ENCODE measurements at places on chromosomes 6 and 20. TPM values are rescaled to one million over a fixed set of nuclear protein-coding genes. Genes with fewer than 3 reads are reported as not detected.

Gene RRAGD
- total RNA-seq: 11.3 TPM

GRCh38 chr6:423055-423798 is 31.7 kb downstream of the IRF4 start:
- H3K4me3 ChIP-seq: no peak overlapping the region
- H3K27ac ChIP-seq: no peak overlapping the region
- peaks cover 24% of the 10 kb centered on the region for H3K4me1 ChIP-seq
- no peak for DNase-seq
- H3K27me3 ChIP-seq: no peaks in the 10 kb centered on the region

DNA sequence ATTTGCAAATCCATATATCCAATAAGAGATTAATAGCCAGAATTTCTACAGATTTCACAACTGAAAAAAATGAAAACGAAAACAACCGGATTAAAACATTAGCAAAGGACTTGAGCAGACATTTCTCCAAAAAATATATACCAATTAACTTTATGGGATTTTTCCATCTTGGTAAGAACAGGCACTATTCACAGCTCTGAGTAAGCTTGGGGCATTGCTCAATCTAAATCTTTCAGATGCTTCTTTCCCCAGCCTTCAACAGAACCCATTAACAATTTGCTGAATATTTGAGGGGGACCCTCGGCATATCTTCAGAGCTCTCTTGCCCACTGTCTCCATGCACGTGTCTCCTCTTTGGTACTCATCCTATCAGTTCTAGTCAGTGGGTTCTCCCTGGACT is 111.7 kb upstream of the CD93 start:
- H3K27ac ChIP-seq: no peak overlapping the region
- H3K36me3 ChIP-seq: no peaks in the 10 kb centered on the region
- H3K4me1 ChIP-seq: no peaks in the 10 kb centered on the region
- no peak overlapping the region for H3K4me3 ChIP-seq

DNA sequence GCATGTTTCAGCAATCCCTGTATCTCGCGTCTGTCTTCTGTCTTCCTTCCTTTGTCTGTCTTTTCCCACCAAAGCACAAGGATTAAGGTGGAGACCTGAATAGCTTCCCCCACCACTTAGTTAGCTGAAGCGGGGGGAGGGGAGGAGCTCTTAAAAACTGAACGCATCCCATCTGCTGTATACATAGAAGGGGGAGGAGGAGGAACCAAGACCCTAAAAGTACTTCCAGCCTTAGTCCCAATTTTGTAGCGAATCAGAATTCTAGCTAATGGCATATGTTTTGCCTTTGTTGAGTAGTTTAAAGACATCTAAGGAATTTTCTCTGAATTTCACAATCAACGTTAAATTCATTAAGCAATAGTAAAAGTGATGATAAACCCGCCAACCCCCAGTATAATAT is 47.9 kb downstream of the GNAS start:
- H3K4me1 ChIP-seq: peaks cover 52% of the 10 kb centered on the region
- H3K4me3 ChIP-seq: no peak overlapping the region
- no peak overlapping the region for H3K27ac ChIP-seq
- DNase-seq: no peak
- H3K27me3 ChIP-seq: no peaks in the 10 kb centered on the region

GRCh38 chr6:85551264-85551663 is 42.4 kb downstream of the SNX14 start:
- no peak for DNase-seq
- H3K4me1 ChIP-seq: no peaks in the 10 kb centered on the region
- H3K27me3 ChIP-seq: no peaks in the 10 kb centered on the region
- no peak overlapping the region for H3K4me3 ChIP-seq

DNA sequence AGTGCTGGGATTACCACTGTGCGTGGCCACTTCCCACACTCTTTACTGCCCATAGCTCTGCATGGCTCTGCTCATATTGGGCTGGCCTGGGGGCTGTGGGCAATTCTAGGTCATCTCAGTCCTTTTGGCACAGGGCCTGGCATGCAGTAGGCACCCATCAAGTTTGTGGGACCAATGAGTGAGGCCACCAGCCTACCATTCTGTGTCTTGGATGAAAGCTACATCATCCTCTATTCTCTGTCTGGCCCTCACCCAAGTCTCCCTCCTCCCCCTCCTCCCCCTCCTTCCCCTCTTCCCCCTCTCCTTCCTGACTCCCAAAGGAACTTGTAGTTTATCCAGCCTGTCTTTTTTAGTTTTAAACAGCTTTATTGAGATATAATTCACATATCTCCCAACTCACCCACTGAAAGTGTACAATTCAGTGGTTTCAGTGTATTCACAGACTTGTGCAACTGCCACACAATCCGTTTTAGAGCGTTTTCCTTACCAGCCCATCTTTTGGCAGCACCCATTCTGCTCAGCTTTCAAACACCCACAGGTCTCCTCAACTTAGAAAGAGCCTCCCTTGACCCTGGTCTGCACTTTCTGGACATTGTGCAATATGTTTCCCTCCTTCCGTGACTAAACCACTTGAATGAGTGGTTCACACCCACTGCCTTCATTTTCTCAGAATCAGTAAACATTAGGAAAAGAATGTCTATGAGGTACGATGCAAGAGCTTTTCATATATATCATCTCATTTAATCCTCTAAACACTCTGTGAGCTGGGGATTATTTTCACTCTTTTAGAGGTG is 21.5 kb upstream of the MRPS18A start:
- H3K4me3 ChIP-seq: no peak overlapping the region
- H3K4me1 ChIP-seq: peaks cover 25% of the 10 kb centered on the region
- DNase-seq: no peak
- H3K36me3 ChIP-seq: no peaks in the 10 kb centered on the region
- no peak overlapping the region for H3K27ac ChIP-seq

Gene SLC32A1
- total RNA-seq: not detected

Gene CCN5
- total RNA-seq: not detected

Data from activated CD4-positive, alpha-beta memory T cell treated with anti-CD3 and anti-CD28 coated beads, Interleukin-2, amount 10 ng/mL, durations not matched to agents 7 days and 5 days (primary cell).